ENCODE measurements at places on chromosomes 6 and 20.
A peak's percentile ranks its signal among the peaks of the same experiment; 100 is the strongest.

DNA sequence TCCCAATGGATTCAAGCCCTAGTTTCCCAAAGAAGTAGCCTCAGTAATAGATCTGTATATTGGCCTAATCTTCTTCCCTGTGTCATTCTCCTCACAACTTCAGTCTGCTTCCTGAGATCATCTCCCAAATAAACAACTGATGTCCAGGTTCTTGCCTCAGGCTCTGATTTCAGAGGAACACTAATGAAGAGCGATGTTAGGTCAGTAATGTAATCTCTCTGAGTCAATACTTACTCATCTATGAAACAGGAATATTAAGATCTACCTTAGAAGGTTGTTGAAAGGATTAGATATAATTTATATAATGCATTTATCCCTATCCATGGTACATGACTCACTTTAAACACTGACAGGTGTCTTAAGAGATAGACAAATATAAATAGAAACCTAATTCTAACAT, 246.0 kb upstream of the FLRT3 start:
- H3K27ac ChIP-seq, result no peak overlapping the region
- no peak overlapping the region for H3K4me3 ChIP-seq
- DNase-seq, result no peak
- H3K27me3 ChIP-seq, result peaks cover 31% of the 10 kb centered on the region
- no peaks in the 10 kb centered on the region for H3K36me3 ChIP-seq

DNA sequence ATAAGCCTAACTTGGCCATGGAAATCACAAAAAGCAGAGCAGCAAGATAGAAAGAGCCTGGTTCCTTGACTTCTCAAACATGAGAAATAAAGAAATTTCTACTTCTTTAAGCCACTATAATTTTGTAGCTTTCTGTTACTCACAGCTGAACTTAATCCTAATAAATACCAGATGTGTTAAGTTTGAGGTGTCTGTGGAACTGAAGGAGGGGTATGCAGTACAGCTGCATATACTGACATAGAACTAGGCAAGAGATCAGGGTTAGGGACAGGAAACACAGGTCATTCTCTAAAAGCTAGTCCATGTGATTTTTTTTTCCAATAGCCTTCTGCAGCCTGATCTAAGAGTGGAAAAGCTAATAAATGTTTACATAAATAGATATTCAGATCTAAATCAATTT, 123.9 kb downstream of the COL12A1 start:
- DNase-seq, result no peak
- H3K4me3 ChIP-seq, result no peak overlapping the region
- H3K27ac ChIP-seq, result no peak overlapping the region

GRCh38 chr6:36277946-36278470, 8.1 kb downstream of the PNPLA1 start:
- no peak for DNase-seq
- peaks cover 41% of the 10 kb centered on the region for H3K27me3 ChIP-seq
- no peak overlapping the region for H3K27ac ChIP-seq
- no peak overlapping the region for H3K4me3 ChIP-seq
- no peaks in the 10 kb centered on the region for H3K36me3 ChIP-seq
- H3K4me1 ChIP-seq, result no peaks in the 10 kb centered on the region

- H3K4me1 ChIP-seq, result peaks cover 6% of the 10 kb centered on the region
- no peak for DNase-seq
- H3K27me3 ChIP-seq, result no peaks in the 10 kb centered on the region
- H3K4me3 ChIP-seq, result no peak overlapping the region
Measured at GRCh38 chr6:105200133-105200730, 20.4 kb upstream of the POPDC3 start.

- no peaks in the 10 kb centered on the region for H3K36me3 ChIP-seq
- no peak overlapping the region for H3K4me3 ChIP-seq
- peaks cover 24% of the 10 kb centered on the region for H3K27me3 ChIP-seq
- no peak for DNase-seq
Measured at GRCh38 chr20:49427751-49428518, 54.5 kb downstream of the KCNB1 start.

- H3K4me3 ChIP-seq, result no peak overlapping the region
- H3K27ac ChIP-seq, result no peak overlapping the region
- H3K36me3 ChIP-seq, result no peaks in the 10 kb centered on the region
- no peaks in the 10 kb centered on the region for H3K27me3 ChIP-seq
- no peak for DNase-seq
- H3K4me1 ChIP-seq, result peaks cover 3% of the 10 kb centered on the region
Measured at GRCh38 chr6:106557837-106558236, 71.5 kb downstream of the RTN4IP1 start.

- H3K36me3 ChIP-seq, result peaks cover 15% of the 10 kb centered on the region
- no peak for DNase-seq
- no peak overlapping the region for H3K4me3 ChIP-seq
- no peaks in the 10 kb centered on the region for H3K27me3 ChIP-seq
Measured at GRCh38 chr6:111718990-111719389, 113.3 kb upstream of the TRAF3IP2 start.

DNA sequence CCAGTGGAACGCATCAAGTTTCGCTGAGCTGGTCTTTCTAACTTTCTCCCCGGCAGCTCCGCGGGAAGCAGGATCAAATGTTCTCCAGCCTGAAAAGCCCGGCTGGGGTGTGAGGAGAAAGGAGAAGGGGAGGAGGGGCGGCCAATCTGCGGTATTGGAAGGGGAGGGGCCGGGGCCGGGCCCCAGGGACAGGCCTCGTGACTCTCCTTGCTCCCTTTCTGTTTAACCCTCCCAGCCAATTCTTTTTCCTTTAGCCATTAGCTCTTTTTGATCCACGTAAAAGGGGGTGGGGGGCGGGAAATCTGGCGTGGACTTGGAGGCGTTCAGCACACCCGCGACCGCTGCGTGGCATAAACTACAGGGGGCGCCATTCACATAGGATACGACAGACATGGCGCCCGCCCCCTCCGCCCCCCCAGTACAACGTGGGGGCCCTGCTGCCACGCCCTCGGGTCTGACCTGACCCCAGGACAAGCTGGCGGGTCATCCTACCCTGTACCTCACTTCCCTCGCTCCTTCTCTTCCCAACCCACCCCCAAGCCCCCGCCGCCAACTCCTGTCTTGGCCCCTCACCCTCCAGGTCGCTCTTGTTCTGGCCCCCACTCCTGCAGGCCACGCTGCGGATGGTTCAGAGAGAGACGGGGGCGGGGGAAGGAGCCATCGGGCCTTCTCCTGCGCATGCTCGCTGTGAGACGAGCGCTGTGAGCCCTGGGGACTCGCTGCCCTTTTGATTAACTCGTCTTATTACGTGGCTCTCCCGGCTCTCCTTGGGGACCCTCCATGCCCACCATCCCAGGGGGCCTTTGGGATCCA, 7.8 kb upstream of the MDGA1 start:
- peak overlapping the region; percentile 79 for H3K27ac ChIP-seq
- peaks cover 28% of the 10 kb centered on the region for H3K27me3 ChIP-seq
- DNase-seq, result peak; percentile 69
- H3K4me1 ChIP-seq, result peaks cover 5% of the 10 kb centered on the region
- H3K36me3 ChIP-seq, result no peaks in the 10 kb centered on the region

DNA sequence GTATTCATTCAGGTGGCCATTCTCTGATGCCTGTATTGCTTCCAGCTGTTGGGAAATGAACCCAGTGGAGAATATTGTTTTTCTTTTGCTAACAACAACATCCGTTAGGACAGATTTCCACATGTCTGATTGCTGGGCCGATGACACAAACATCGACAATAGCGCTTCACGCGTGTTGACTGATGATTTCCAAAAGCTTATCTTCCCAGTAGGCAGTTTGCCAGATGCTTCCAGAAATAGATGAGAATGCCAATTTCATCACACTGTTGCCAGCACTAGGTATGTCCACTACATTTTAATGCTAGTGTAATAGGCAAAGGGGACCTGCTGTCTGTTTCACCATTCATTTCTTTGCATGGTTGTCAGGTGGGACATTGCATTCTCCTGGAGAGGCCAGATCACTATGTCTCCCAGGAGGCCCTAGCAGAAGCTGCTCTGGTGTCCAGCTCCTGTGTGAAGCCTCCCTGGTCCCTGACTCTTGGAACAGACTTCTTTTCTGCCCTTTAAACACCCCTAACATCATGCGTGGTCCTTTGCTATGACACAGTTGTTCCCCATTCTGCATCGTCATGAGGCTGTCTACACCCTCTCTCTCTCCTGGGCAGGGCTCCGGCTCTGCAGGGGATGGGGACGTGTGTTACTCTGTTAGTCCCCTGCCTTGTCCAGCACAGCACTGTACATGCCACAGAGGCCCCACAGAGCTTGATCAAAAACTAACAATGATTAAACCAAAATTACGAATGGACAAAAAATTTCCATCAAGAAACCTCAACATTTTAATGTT, 181.6 kb downstream of the CDH26 start:
- DNase-seq, result no peak
- H3K4me3 ChIP-seq, result no peak overlapping the region
- H3K27ac ChIP-seq, result no peak overlapping the region

GRCh38 chr6:148359228-148359627, 16.6 kb downstream of the SASH1 start:
- no peaks in the 10 kb centered on the region for H3K27me3 ChIP-seq
- DNase-seq, result no peak
- no peak overlapping the region for H3K4me3 ChIP-seq
- H3K27ac ChIP-seq, result no peak overlapping the region

DNA sequence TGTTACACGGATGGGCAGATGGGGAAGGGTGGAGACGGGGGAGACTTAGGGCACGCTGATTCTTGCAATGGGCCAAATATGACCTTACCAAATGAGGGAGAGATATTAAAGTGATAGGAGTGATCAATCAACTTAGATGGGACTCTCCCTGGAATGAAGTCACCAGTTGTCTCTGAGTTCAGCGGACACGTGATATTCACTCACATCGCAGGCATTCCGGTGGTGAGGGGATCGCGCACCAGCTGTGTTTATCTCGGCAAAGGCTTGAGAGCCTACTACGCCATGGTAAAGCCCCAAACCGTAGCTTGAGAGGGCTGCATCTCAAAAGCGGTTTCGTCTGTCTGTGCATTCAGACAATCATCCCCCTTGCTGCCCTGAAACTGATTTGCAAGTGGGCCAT, 5.5 kb downstream of the BMP7 start:
- no peaks in the 10 kb centered on the region for H3K36me3 ChIP-seq
- no peak for DNase-seq
- H3K27ac ChIP-seq, result peak overlapping the region; percentile 37
- H3K27me3 ChIP-seq, result peaks cover 2% of the 10 kb centered on the region

DNA sequence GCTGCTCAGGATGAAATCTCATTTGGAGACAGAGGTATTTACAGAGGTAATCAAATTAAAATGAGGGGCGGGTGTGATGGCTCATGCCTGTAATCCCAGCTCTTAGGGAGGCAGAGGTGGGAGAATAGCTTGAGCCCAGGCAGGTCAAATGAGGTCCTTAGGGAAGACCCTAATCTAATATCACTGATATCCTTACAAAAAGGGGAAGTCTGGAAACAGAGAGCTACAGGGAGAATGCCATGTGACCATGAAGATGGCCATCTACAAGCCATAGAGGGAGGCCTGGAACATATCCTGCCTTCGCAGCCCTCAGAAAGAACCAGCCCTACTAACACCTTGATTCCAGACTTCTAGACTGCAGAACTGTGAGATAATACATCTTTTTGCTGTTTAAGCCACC, 8.3 kb downstream of the MTCL3 start:
- no peak overlapping the region for H3K4me3 ChIP-seq
- H3K36me3 ChIP-seq, result no peaks in the 10 kb centered on the region
- no peak overlapping the region for H3K27ac ChIP-seq
- DNase-seq, result no peak
- H3K4me1 ChIP-seq, result peaks cover 8% of the 10 kb centered on the region

DNA sequence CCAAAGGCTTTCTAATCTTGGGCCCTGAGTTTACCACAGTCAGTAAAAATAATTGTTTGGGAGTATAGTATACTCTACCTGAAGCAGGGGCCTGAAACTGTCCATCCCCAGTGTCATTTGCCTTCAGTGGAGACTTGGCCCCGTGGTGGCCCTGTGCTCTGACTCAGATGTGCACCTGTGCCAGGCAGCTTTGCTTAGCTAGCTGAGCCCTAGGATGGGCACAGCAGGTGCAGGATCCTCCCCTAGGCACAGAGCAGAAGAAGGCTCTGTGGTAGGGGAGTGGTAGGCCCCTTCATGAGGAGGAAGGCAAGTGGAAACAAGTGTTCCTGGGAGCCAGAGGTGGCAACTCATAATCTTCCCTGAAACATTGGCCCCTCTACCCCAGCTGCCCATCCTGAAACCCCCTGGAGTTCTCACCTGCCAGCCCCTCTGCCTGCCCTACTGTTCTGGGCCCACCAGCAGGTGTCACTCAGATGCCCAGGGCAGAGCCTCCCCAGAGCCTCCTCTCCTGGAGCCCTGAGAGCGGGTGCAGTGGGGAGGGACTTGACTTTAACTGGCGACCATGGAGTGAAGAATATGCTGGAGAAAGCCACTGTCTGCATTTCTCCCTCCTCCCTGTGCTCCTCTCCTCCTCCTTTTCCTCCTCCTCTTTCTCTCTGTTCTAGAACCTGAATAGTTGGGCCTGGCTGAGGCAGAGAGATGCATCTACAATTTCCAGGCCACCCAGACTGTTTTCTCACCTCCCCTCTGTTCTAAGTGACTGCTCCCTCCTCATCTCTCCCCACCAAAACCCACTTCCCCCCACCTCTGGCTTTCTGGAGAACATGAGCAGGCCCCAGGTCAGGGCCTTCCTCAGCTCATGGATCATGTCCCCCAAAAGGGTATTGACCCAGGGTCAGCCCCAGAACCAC, 2.9 kb downstream of the CPNE5 start:
- no peak overlapping the region for H3K4me3 ChIP-seq
- no peak for DNase-seq
- H3K36me3 ChIP-seq, result no peaks in the 10 kb centered on the region
- peaks cover 60% of the 10 kb centered on the region for H3K27me3 ChIP-seq
- peaks cover 7% of the 10 kb centered on the region for H3K4me1 ChIP-seq

DNA sequence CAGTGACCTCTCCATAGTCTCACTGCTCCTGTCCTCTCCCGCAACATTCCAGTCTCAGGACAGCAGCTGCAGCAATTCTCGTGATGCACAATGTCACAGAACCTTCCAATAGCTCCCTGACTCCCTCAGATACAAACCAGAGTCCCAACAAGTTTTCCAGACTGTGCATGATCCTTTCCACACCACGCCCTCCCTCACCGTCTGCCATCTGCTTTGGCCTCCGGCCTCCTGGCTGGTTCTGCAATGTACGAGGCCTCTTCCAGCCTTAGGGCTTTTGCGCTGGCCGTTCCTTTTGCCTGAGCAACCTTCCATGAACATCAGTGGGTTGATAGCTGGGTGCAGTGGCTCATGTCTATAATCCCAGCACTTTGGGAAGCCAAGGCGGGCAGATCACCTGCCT, 9.6 kb downstream of the FNDC1 start:
- H3K36me3 ChIP-seq, result no peaks in the 10 kb centered on the region
- DNase-seq, result no peak
- H3K27me3 ChIP-seq, result peaks cover 37% of the 10 kb centered on the region
- H3K4me1 ChIP-seq, result no peaks in the 10 kb centered on the region
- H3K4me3 ChIP-seq, result no peak overlapping the region

DNA sequence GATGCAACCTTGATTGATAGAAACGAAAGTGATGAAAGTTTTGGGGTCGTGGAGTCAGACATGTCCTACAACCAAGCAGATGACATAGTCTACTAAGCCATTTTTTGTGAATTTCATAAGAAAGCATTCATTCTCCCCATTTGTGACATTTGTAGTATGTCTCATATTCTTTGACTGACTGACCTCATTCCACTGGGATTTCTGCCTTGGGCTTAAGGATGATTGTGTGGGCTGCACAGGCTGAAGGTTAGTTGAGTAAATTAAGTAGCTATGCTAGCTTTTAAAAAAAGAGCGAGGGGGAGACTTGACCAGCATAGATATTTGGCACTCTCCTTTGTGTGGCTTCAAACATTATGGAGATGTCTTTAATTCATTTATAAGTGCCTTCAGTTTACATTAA, 28.9 kb downstream of the STMND1 start:
- H3K4me3 ChIP-seq, result no peak overlapping the region
- no peak overlapping the region for H3K27ac ChIP-seq
- DNase-seq, result no peak
- no peaks in the 10 kb centered on the region for H3K27me3 ChIP-seq
- H3K4me1 ChIP-seq, result peaks cover under 1% of the 10 kb centered on the region

- H3K27ac ChIP-seq, result no peak overlapping the region
- H3K27me3 ChIP-seq, result no peaks in the 10 kb centered on the region
- H3K4me1 ChIP-seq, result no peaks in the 10 kb centered on the region
- H3K36me3 ChIP-seq, result peaks cover 12% of the 10 kb centered on the region
Measured at GRCh38 chr6:89675949-89676748, 37.6 kb upstream of the LYRM2 start.
